Mesothelial cell of epicardium (in vitro differentiated cells): ENCODE measurements at places on chromosomes 11 and 22.

DNA sequence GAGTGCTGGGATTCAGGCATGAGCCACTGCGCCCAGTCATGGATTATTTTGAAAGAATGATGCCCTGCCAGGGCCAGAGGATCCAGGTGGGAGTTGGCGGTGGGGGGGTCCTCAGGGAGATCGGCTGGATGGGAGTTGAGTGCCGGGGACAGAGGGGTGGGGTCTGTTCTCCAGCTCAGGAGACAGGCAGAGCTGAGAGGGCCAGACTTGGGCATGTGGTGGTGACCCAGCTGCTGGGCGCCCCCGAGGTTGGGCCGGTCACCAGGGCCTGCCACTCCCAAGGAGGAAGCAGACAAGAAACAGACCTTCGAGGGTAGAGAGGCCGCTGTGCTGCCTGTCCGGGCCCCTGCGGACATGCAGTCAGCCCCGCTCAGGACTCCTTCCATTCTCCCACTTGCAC lies 11.8 kb upstream of the PRODH start:
- DNase-seq, result no peak

GRCh38 chr22:20257212-20258020 lies 10.7 kb downstream of the RTN4R start:
- DNase-seq, result no peak

DNA sequence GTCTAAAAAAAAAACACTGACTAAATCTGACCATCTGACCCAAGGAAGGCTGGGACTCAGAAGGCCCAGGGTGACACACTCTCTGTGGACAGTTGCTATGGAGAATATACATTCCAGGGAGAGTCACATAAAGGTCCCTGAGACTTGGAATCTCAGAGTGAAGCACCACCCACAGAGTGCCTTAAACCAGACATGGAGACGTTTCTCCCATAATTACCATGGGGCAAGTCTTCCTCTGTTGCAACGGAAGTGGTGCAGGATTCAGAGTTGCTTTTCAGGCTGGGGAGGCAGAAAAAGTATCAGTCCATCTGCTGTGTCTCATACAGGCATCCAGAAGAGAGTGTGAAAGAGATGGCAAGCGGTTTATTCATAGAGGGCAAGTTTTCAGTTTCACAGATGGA lies 58.7 kb upstream of the SLN start:
- no peak for DNase-seq

GRCh38 chr22:50031189-50032091 lies 18.9 kb upstream of the IL17REL start:
- DNase-seq, result no peak

- DNase-seq, result peak; percentile 65
Observed at GRCh38 chr11:18775492-18776292, 15.9 kb downstream of the PTPN5 start.
